ENCODE measurements at places on chromosomes 7 and 10.

GRCh38 chr7:139591550-139592195 is 68.2 kb downstream of the CLEC2L start:
- no peak for DNase-seq

DNA sequence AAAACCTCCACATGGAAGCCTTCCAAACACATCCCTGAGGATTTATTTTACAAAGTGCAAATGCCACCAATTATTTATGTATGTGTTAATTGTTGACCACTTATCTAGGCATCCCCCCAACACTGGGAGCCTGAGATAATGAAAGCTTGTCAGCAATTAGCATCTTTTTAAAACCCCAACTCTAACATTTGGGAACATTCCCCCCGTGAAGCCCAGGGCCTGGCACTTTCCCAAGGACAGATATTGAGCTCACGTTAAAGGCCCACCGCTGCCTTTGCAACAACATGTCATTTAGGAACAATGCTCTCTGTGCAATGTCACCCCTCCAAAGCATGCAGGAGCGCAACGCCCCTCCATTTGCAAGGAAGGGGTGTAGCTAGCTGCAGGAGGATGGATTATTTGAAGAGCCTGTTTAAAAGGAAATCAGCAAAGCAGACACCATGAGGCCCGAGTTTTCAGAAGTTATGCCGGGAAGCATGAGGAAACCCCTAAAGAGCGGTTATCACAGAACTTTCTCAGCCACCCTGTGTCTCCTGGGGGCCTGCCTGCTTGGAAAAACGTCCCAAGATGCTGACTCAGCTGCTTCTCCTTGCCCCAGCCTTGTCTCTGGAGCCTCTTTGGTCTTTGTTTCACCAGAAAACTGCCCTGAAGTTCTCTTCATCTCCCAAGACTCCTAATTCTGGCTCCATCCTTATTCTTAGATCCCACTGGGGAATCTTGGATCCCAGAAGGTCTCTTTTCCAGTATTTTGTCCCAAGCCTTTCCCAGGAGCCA is 444.1 kb downstream of the GRID1 start:
- no peak for DNase-seq

DNA sequence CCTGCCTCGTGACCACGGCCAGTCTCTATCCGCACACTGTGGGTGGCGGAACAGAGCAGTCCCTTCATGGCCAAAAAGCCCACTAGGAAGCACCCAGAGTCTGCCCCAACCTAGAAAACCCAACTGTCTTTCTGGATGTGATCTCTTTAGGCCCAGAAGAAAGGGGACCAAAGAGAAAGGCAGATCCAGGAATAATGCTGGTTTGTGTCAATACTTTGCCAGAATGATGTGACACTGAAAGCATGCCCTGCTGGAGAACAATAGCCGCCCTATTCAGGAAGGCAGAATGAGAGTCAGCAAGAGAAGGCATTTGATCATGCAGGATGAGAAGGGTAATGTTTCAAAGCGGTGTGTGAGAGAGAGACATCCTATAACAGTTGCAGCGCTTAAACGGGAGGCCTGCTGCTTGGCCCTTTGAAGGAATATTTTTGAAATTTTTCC is 274.7 kb downstream of the USP6NL start:
- DNase-seq: no peak

DNA sequence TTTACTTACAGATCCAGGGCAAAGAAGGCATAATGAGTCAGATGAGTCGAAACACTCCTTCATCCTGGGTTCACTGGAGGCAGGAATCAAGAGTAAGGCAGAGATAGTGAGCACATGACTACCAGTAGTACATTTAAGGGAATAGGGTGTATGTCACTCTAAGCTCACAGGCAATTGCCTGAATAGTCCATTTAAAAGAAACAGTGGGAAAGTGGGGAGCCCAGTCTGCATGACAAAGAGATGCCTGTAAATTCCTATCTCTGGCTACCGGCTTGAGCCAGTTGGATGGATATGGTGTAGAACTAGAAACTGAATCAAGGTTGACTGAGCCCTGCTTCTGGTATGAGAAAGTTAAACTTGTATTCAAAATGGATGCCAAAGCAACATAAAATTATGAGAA is 861.5 kb upstream of the ZWINT start:
- DNase-seq: no peak

- DNase-seq: no peak
Measured at GRCh38 chr7:13540429-13540828, 449.0 kb downstream of the ETV1 start.

DNA sequence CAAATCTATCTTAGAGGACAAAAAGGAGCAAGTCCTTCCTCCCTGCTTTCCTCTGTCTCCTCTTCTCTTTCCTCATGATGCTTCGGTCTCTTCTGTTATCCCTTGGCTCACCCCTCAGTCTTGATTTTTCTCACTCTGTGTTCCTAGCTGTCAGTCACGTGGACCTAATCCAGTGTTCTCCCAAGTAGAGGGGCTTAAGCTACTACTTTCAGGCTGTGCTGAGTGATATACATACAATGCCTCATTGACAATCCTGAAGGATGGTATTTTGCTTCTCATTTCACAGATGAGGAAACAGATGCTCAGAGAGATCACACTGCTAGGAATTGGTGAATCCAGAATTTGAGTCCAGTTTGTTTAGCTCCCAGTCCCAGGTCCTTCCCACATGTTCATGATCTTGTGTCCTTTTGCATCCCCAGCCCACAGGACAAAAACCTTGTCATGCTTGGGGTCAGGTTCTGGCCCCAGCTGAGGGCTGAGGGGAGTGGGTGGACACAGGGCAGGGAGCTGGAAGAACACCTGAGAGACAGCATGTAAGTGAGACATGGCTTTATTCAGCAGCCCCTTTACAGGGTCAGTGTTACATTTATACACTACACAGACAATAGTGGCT is 50.5 kb upstream of the KMT2E start:
- no peak for DNase-seq

GRCh38 chr7:27767374-27767773 is 27.4 kb downstream of the TAX1BP1 start:
- no peak for DNase-seq

- DNase-seq: no peak
Measured at GRCh38 chr7:5703572-5704533, 77.6 kb downstream of the RNF216 start.

DNA sequence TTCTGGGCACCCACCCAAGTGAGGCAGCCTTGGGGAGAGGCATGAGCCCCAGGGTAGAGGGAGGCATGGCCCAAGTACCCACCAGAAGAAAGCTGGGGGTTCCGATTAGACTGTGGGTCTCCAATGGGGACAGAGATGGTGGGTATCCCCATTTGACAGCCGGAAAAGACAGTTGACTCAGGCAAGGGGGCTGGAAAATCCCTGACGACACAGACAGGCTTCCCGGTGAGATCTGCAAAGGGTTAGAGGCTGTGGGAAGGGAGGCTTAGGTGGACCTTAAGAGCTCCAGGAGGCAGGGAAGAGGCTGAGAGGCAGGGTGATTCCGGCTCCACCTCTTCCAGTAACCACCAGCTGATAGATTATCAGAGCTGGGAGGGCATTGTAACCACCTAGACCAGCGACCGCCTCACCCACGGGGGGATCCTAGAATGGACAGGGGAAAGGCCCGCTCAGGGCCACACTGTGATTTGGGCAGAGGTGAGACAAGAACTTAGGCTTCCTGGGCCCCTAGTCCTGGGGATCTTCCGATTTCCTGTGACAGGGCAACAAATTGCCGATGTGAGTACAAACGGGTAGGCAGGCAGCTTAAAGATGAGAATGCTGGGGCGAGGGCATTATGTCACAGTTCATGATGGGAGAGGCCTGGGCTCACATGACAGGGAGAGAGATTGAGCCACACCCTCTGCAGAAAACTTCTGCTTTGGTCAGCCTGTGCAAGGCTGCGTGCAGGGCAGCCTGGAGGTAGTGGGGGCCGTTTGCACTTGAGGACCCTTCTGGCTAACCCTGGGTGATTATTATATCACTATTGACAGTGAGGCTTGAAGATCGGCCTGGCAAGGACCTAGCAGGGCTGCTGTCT is 5.4 kb downstream of the TBATA start:
- no peak for DNase-seq

DNA sequence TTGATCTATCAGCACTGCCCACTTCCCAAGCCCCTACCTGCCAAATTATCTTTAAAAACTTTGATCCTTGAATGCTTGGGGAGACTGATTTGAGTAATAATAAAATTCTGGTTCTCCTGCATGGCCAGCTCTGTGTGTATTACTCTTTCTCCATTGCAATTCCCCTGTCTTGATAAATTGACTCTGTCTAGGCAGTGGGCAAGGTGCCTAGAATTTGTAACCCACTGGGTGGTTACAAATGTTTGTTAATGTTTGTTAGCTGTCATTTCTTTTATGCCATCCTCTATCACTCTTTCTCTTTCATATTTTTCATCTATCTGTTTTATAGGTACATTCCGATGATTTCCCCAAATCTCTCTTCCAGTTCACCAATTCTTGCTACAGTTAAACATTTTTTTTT is 694.1 kb downstream of the TYW1 start:
- no peak for DNase-seq

DNA sequence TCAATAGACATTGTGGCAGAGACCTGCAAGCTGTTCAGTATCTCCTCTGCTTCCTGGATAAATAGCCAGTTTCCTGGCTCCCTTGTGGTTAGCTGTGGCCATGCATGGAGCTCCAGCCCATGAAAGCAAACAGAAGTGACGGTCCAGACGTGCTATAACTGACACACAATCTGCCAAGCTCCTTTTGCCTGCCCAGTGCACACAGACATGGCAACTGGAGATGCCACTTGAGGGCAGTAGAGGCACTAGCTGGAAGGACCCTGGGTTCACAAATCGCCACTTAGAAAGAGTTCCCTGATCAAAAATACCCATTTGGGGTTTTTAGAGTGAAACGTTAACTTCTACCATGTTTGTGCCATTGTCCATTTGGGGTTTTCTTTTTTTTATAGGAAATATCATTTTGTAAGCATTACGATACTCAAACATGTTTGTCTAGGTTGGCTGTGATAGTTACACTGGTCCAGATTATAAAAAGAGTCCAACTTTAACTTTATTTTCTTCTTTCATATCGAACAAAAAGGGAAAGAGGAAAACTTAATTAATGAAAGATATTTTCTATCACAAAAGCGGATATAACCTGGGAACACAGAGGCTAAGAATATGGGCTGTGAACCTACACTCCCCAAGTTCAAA is 31.3 kb downstream of the KIN start:
- peak; percentile 20 for DNase-seq

DNA sequence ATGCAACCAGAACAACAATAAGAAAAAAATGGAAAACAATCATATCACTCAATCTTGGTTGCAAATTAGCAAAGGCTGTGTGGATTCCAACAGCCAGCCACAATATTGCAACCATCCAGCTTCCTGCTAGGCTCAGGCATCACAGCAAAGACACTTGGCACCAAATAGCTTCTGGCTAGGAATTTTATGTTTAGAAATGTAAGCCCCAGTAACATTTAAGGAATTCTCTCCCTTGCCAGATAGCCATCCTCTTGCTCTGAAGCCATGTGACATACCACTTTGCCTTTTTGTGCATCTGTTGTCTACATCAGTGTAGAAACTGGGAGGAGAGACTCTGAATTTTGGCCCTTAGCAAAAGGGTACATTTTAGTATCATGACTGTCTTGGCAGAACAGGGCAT is 22.2 kb downstream of the MKX start:
- DNase-seq: no peak

- DNase-seq: no peak
Measured at GRCh38 chr10:122875843-122876466, 3.4 kb downstream of the FAM24B start.

All from GDM1 (cell line).